T-helper 17 cell (primary cell): ENCODE measurements at places on chromosomes 7 and 10. TPM values are rescaled to one million over a fixed set of nuclear protein-coding genes. Genes with fewer than 3 reads are reported as not detected.
A peak's percentile ranks its signal among the peaks of the same experiment; 100 is the strongest.

- DNase-seq: no peak
Observed at GRCh38 chr7:157713591-157713990, 376.8 kb downstream of the DNAJB6 start.

DNA sequence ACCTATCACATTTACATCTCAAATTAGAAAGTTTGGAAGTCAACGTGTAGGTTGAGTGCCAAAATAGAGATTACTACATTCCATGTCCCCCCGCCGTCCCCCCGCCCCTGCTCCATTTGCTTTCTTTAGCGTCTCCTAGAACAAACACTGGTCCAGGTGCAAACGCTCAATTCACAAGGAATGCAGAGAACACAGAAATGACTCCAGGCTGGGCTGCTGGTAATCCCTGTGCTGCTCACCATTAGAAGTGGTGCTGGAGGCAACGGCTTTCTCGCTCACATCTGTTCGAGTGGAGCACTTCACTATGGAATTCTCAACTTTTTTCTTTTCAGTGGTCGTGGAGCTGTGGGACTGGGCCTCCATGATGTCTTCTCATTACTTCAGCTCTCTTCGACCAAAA, 14.1 kb downstream of the GLI3 start:
- no peak for DNase-seq

GRCh38 chr10:108962172-108962571, 961.1 kb downstream of the XPNPEP1 start:
- DNase-seq: no peak

- DNase-seq: peak; percentile 18
Observed at GRCh38 chr7:105389088-105389650, 448 bp upstream of the SRPK2 start.

DNA sequence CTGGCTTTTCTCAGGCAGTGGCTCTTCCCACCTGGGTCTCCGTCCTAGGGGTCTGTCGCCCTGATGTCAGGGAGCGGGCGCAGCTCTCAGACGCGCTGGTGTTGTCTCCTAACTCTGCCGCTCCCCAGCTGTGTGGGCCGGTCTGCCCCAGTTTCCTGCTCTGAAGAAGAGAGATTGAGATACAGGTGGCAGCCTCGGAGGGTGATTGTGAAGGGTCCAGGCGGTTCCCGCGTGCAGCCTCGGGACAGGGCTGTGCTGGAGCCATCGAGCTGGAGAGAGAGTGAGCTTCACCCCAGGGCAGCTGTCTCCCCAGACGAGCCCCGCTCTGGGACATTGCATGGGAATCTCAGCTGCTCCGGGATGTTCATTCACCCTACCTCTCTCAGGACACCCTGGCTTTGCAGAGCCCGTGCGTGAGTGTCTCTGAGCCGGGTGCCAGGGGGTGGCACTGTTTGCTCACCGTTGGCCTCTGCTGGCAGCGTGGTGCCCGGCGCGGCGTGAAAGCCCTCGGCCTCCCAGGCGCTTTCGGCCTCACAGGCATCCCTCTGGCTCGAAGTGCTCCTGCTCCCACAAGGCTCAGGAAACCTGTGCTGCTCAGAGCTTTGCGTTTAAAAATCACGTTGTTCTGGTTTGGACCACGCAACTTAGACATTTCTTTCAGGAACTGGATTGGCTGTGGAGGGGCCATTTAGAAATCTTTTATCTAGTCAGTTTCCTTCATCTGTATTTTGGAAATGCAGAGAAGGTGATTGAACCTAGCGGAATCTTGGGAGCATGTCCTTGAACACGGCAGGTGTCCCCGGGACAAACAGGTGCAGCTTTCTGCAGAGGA, 33.8 kb upstream of the ZFAND2A start:
- DNase-seq: no peak

GRCh38 chr7:1937252-1937605, 267.2 kb downstream of the ELFN1 start:
- DNase-seq: no peak

DNA sequence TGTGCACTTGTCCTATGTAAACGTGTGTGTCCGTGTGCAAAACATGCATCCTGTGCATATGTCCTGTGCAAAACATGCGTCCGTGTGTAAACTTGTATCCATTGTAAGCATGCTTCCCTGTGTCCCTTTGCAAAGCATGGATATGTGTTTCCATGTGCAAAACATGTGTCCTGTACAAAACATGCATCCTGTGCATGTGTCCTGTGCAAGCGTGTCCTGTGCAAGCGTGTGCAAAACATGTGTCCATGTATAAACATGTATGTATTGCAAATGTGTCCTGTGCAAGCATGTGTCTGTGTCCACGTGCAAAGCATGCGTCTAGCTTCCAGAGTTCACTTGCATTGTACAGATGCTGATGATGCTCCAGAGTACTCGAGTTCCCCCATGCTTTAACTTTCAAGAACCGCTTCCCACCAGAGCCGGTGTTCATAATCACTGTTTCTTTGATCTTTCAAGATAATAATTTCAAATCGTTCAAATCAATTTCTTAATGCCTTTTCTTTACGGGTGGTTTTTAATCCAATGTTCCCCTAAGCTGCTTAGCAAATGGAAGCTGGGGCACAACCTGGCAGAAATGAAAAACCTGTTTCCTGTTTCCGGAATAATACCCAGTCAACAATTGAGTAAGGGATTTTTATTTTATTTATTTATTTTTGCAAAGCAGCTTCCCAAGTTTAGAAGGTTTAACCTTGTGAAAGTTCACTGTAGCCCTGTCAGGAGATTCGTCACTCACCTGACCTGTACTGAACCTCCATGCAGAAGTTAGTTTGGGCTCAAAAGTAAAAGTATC, 641 bp upstream of the ASB13 start:
- no peak for DNase-seq

DNA sequence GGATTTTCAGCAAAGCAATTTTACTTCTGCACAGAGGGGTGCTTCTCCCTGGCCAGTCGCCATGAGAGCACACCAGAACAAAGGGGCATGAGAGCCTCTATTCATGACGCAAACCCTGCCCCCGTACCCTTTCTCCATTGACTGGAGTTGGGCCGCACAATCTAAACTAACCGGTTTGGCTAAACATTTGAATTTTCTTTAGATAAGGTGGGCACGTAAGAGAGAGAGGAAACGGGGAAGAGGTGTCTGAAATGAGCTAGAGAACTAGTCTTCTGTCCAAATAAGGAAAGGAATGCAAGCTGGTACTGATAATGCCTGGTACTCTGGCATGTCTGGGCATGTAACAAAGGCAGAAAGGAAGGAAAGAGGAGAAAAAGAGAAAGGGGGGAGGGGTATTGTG, 13.2 kb upstream of the SCIN start:
- no peak for DNase-seq

DNA sequence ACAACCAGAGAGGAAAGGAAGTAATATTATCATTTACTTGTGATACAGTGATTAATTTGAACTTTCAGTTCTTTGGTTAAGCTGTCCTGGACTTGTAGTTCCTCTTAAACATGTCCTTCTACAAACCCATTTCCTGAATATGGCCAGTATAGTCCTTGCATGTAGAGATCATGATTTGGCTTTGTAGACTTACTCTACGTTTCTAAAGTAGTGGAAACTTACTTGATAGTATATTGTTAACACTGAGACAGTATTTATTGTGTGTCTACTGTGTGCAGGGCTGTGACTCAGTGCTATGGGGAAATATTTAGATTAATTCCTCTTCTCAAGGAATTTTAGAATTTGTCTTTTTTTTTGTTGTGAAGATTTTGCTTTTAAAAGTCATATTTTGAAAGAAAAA, 109.5 kb downstream of the NRF1 start:
- no peak for DNase-seq

GRCh38 chr7:30308389-30308788, 24.0 kb downstream of the ZNRF2 start:
- DNase-seq: no peak

DNA sequence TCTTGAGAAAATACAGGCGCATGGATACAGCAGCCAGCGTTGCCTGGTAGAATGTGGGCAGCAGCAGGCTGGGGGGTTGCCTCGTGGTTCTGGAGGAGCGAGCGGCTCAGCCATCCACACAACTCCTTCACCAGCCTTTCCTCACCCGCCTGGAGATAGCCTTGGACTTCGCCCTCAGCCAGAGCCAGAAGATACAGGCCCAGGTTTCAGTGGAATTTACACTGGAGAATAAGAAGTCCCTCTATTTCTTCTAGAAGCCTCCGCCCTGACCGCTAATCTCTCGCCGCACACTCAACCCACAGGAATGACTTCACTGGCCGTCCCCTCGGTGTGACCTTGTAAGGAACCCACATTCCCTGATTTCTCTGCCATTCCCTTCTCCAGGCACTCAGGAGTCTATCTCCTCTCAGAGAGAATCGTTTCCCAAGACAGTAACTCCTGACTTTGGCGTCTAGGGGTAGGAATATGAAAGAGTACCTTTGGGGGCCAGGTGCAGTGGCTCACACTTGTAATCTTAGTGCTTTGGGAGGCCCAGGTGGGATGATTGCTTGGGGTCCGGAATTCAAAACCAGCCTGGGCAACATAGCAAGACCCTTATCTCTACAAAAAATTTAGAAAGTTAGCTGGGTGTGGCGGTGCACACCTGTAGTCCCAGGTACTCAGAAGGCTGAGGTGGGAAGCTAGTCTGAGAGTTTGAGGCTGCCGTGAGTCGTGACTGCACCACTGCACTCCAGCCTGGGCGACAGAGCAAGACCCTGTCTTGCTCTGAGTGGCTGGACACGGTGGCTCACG, 52.0 kb upstream of the ECHDC3 start:
- no peak for DNase-seq

DNA sequence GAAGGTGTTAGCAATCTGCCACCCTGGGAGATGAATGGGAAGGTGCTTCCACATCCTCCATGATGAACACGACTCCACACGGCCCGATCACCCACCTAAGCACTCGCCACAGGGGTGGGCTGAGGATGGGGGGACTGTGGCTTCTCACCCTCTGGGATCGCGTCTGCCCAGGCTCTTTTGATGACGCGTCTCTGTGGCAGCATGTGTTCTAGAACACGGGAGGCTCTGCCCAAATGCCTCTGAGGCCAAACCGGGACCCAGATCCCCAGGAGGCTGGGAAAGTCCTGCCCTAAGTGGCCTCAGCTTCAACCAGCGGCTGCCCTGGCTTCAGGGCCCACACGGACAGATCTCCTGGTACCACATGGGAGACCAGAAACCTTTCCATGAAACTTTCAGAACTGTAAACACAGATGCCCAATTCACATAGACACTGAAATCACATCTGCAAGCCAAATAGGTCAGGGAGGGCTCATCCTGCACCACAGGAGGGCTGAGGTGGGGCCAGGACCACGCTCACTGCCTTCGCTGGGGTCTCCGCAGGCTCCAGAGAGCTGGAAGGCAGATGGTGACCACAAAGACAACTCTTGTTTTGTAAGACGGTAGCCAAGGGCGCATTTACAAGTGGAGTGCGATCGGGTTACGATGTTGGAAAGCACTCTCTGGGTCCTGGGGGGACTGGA, 200.6 kb downstream of the PTPRN2 start:
- DNase-seq: no peak

DNA sequence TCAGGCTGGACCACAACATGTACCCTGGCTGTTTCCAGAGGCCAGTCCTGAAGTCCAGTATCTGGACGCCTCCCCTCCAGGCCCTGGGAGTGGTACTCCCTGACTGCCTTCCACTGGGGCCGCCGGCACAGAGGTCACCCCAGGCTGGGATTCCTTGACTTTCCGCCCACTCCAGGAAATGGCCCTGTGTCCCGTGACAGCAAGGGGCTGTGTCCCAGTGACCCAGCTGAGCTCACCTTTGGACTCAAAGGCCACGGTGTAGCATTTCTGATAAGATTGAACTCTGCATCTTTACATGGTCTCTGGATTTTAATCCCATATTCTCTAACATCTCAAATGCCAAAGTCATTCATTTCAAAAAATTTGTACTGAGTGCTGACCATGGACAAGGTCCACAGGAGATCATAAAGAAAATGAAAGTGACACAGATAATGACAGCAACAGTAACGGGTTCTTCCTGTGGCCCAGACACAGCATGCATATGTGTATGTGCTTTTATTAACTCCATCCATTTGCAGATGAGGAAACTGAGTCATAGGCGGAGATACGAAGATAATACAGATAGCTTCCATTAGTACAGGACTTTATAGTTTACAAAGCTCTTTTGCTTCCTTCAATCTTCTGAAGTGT, 5.4 kb downstream of the ADAMTS14 start:
- no peak for DNase-seq

DNA sequence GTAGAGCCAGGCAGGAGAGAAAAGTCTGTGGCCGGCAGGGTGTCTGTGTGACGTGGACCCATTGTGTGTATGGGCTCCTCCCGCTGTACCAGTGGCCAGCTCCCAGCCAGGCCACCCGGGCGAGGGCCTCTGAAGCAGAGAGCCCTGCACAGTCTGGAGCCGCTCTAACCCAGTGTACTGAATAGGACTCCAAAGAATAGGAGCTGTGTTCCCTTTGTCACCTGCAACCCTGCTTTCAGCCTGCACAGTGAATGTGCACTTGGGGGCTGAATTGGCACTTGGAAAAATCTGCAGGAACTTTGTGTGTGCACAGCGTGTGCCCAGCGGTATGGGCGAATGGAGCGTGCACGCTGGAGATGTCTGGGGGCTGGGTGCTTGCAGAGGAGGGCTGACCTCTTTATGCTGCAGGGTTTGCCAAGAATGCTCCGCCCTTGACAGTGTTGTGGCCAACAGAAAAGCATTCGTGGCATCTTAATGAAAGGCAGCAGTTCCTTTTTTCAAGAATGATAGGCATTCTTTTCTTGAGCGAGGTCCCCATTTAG, 216.2 kb downstream of the AUTS2 start:
- no peak for DNase-seq

DNA sequence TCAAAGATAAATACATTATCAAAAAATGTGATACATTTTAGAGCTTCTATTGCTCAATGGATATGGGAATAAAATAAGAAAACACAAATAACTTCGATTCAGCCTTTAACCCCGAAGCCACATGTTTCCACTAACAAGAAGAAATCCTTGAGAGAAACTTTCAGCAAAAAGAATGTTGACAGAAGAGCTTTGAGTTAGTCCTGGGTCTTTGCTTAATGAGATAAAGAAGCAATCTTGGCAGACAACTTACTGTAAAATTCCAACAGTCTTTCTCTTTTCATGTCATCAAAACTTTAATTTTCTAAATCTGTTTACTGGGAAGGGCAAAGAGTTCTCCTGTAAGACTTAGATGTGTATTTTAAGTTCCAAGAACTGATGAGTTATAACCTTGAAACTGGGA, 810.2 kb downstream of the CNTNAP2 start:
- no peak for DNase-seq

- DNase-seq: no peak
Observed at GRCh38 chr7:145737617-145738016, 379.0 kb upstream of the CNTNAP2 start.

Gene GALNT17
- total RNA-seq: not detected

Gene UNCX
- not detected for total RNA-seq

Gene VAX1
- not detected for total RNA-seq

Gene ATRNL1
- not detected for total RNA-seq

Gene MINDY4
- 1.6 TPM for total RNA-seq

Gene GJD4
- total RNA-seq: not detected

Gene FAM237B
- not detected for total RNA-seq

Gene TSPAN12
- total RNA-seq: not detected

Gene GNG11
- total RNA-seq: 0.85 TPM

Gene GPR15LG
- total RNA-seq: not detected

Gene GRM8
- total RNA-seq: not detected

Gene RNF32
- 1.8 TPM for total RNA-seq

Gene CUZD1
- 0.73 TPM for total RNA-seq

Gene TMEM178B
- total RNA-seq: 0.96 TPM
